ENCODE measurements at places on chromosomes 5 and 9.

DNA sequence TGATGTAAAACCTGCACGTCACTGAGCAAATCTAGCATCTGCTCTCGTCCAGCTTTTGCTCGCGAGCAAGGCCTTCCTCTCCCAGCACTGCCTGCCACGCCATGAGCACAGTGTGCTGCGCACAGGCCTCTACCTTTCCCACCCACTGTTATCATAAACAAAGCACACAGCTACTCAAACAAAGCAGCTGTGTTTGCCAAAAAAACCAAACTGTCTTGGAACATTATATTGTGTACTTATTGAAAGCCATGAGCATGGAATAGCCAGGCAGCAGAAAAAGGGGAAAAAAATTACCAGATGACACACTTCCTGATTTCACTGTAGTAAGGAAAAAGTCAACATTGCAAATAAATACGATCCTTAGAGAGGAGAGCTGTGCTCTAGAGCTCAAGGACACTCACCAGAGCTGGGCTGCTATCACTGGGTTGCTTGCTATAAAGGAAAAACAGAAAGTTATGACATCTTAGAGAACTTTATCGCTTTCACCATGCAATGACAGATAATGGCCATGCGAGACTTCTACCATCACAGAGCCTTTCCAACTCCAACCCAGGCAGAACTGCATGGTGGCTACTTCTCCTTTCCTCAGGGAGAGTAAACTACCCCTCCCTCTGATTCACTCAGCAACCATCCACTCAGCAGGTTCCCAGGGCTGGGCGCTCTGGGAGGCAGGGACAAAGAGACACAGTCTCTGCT, 69.6 kb downstream of the EPB41L4B start:
- no peak for DNase-seq

DNA sequence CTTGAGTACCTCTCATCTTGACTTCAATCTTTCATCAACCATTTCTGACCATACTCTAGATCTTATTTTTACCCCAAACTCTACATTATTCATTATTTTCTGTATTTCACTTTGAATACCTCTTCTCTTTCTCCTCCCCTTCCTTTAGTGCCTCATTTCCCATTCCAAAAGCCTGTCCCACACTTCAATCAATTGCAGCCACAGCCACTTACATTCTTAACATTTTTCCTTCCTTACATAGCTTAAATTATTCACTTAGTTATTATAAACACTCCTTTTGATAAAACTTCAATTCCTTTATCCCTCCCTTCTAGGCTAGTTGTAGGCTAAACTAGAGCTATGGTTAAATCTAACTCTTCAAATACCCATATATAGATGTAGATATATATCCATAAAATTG, 344.0 kb downstream of the PRR16 start:
- no peak for DNase-seq

DNA sequence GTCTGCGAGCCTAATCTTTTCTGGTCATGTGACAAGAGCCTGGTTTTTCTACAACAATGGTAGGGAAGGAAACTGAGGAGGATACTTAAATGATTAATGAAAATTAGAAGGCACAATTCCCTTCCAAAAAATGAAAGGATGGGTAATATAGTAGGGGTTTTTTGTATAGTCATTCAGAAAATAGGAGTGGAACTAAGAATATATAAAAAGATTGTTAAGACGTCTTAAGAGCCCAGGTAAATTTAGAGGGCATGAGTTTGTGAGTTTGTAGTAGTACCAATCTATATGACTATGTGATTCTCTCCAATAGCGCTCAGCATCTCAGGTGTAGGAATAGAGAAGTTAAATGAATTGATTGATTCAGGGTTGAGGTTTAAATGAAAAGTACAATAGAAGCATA, 50.1 kb downstream of the GNG10 start:
- DNase-seq = no peak

DNA sequence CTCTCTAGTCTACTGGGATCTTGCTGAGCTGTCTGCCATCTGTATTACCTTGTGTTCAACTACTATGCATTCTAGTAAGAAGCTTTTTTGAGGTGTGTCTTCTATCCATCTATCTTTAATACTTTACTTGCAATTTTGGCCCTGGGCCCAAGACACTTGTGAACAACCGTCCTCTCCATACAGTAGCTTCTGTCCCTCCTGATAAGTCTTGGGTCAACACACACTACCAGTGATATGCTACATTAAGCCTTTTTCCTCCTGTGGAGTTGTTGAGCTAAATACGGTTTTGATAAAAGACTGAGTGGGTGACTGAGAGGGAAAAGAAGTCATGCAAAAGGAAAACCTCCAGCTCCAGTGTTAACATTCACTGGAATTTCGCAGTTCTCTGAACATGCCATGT, 133.3 kb upstream of the PCA3 start:
- DNase-seq = no peak

GRCh38 chr5:129771058-129771838, 23.4 kb downstream of the MINAR2 start:
- DNase-seq = peak; percentile 65

GRCh38 chr5:76303921-76304320, 99.2 kb upstream of the IQGAP2 start:
- DNase-seq = peak; percentile 71

DNA sequence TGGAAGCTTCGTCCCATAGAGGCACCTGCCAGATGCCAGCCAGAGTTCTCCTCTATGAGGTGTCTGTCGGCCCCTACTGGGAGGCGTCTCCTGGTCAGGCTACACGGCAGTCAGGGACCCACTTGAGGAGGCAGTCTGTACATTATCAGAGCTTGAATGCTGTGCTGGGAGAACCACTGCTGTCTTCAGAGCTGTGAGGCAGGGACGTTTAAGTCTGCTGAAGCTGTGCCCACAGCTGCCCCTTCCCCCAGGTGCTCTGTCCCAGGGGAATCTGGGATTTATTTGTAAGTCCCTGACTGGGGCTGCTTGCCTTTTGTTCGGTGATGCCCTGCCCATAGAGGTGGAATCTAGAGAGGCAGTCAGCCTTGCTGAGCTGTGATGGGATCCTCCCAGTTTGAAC, 70.8 kb downstream of the NDUFS4 start:
- no peak for DNase-seq

Data from activated CD8-positive, alpha-beta T cell treated with anti-CD3 and anti-CD28 coated beads for 36 hours (primary cell).